C1 segment of cervical spinal cord (tissue), 14 donors: ENCODE measurements at places on chromosomes 5 and 9.
A peak's percentile ranks its signal among the peaks of the same experiment; 100 is the strongest.

DNA sequence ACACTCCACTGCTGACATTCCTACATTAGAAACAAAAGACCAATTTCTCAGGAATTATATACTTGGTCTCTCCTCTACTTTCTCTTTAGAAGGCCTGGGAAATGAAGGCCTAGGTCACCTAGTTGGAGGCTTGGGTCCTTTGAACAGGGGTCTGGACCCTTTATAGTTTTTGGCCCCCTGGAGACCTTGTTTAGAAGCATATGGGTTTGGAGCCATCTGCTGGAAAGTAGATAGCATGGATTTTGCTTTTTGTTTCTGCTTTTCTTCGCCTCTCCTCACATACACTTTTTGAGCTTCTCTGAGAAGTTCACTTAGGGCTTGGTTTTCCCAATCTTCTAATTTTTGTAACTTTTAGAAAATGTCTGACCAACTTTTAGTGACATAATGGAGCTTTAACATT lies 67.1 kb upstream of the CDK20 start:
- no peak for DNase-seq

GRCh38 chr9:37423508-37423907 lies 1.0 kb downstream of the GRHPR start:
- DNase-seq = no peak

DNA sequence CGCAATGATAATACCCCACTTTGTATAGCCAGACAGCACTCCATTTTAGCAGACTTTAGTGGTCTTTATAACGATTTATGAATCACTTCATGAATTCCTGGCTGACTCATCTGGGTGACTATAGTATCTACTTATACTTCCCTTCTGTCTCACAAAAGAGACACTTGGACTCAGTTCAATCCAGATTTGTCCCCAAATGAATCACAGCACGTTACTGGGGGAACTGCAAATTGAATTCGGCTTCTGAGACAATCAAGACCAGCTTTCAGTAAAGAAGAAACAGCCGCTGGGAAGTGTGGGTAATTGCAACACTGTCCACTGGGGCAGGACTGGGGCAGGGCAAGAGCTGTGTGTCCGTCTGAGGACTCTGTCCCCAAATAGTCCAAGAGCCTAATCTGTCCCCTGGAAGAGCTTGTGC lies 337.3 kb upstream of the RFX3 start:
- peak; percentile 12 for DNase-seq

GRCh38 chr5:37975531-37975930 lies 135.7 kb upstream of the GDNF start:
- DNase-seq = no peak

DNA sequence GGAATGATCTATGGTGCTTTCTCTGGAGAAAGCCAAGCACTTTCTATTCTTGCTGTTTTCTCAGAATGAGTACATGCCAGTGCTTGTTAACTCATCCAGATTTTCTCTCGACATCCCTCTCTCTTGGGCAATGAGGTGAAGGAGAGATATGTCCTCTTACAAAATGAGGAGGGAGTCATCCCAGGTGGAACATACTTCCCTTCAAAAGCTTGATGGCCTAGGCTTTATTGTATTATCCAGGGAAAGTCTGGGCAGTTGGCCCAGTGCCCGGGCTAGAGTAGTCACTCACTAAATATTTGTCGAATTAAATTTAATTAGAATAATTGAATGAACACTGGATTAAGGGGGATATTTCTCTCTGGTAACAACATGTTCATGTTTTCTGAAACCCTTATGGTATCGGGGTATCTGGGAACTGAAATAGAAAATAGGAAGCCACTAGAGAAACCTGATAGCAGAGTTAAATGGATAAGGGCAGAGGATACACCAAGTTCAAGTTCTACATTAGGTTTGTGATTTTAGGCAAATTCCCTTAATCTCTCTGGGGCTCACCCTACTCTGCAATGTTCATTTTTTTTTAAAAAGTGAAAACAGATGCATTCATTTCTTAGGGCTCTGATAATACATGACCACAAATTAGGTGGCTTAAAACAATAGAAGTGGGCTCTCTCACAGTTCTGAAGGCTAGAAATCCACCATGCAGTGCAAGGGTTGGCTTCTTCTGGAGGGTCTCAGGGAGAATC lies 99.6 kb downstream of the LIFR start:
- DNase-seq = no peak

- DNase-seq = no peak
These were observed 303.6 kb upstream of the MSX2 start for GRCh38 chr5:174420651-174421407.

GRCh38 chr5:53116597-53116996 lies 7.0 kb upstream of the MOCS2 start:
- DNase-seq = no peak

- DNase-seq = no peak
These were observed 108.9 kb downstream of the MARCHF3 start for GRCh38 chr5:126921241-126922091.

DNA sequence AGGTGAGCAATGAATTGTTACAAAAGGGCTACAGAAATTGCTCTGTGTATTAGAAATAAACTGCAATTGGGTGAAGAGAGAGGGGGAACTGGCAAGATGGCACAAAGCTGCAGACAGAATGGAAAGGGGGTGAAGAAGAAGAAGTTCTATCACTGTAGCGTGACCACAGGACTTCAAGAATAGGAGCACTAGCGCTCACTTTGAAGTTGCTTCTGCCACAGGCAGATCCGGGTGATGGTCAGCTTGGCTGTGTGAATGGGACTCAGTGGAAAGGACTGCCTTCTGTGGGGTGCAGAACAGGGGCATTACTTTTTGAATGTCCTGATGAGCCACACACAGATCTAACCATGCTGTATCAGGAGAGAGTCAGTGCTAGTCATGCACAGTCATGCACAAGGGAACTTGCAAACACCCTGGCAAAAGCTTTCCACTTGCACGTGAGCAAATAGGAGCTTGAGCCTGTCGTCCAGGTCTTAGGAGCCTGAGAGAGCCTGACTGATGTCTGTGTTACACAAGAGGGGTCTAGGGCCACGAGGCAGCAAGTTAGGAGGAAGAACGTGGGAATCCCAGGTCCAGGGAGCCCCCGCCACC lies 16.3 kb downstream of the IL5 start:
- no peak for DNase-seq
